ENCODE measurements at places on chromosomes 12 and 14.

DNA sequence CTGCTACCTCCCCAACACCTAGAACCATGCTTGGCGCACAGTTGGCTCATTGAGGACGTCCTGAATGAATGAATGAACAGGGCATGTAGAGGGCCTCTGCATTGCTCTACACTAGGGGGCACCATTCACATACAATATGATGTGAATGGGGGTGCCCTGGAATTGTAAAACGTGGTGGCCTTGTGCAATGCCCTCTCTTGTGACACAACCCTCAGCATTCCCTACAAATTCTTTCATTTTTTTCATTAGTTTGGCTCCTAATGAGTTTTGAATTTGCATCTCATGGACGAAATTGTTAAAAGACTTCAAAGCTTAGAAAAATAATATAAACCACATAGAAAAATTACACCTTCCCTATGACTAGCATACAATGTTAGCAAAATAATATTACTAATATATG is 2.3 kb upstream of the DIO2 start:
- peak; percentile 79 for DNase-seq

DNA sequence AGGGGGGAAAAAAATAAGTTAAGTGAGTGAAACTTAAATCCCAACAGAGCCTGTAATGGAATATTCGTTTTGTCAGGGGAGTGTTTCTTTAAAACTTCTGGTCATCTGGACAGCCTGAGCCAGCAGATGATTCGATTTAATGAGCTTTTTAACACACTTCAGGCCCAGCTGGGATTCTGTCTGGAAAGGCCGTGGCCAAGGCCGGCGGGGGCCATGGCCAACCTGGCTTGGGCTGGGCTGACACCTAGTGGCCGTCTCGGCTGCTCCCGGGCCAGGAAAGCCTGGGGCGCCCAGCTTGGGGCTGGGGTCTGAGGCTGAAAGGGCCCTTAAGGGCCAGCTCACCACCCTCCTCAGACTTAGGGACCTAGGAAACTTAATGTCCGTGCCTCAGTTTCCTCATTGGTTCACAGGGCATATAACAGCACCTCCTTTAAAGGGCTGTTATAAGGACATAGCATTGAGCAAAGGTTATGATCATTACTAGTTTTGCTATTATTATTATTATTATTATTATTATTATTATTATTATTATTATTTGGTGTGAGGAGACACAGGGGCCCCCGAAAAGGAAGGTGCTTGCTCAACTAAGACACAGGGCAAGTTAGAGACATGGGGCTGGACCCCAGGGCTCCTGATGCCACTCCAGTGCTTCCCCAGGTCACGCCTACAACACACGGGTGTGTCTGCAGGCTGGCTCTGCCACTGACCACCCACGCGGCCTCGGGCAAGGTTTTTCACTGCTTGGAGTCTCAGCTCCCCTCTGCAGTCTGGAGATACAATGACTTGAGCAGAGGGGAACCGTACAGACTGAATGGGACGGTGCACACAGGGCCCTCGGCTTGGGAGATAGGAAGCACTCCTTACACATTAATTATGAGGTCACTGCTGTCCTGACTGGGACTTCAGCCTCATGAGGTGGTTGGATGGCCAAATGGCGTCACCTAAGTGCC is 84.0 kb downstream of the SYNE3 start:
- DNase-seq = peak; percentile 69

DNA sequence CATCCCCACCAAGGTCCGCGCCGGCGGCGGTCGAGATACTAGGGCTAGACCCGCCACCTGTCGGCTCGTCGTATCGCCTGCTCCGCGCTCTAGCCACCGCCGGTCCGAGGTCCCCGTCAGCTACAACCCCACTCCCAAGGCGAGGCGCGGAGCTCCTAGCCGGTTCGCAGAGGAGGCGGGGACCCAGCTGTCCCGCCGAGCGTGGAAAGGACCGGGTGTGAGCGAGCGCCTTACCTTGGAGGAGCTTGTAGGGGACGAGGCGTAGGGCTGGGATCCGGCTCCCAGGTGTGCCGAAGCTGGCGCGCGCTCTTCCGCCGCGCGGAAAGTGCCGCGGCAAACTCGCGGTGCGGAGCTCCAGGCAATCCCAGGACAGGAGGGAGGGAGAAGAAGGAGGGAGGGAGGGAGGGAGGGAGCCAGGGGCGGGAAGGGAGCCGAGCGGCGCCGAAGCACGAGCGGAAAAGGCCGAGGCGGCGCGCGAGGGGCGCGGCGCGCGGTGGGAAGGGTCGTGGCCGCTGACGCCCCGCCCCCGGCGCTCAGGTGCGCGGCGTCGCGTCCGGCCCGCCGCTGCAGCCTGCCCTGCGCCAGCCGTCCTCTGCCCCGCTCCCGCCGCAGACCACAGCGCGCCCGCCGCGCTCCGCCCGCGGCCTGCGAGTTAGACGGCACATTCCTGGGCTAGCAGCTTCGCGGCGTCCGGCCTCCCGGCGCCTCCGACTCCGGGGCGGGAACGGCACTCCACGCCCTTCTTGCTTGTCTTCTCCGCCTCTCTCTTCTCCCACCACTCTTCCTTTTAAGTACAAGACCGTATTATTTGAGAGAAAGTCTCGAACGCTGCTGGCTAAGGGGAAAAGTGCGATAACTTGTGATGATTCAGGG is at the start of gene PAWR:
PAWR (minus strand) TSS at position 327 of the 873 bp plus-strand sequence. CDS start 720 bp downstream, outside the sequence.
- peak; percentile 80 for DNase-seq

DNA sequence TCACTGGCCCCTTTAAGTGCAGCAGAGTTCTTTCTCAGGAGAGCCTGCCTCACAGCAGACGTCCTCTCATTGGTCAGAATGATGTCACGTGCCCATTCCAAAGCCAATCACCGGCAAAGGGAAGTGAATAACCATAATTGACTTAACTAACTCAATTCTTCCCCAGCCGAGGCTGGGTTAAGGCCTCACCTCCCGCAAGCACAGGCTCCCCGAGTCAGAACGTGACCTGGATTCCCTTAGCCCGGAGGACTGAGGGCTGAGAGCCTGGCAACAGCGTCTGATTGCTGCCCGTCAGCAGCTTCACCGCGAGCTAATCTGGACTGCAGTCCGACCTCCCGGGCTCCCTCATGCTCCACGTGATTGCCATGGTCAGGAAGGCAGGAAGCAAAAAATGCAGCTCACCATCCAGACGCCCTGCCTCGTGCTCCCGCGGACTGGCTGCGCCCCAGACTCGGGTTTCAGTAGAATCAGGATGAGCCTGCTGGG is 92.1 kb upstream of the FZD10 start:
- no peak for DNase-seq

- DNase-seq = peak; percentile 5
Measured at GRCh38 chr14:101179691-101180211, 276.2 kb upstream of the RTL1 start.

DNA sequence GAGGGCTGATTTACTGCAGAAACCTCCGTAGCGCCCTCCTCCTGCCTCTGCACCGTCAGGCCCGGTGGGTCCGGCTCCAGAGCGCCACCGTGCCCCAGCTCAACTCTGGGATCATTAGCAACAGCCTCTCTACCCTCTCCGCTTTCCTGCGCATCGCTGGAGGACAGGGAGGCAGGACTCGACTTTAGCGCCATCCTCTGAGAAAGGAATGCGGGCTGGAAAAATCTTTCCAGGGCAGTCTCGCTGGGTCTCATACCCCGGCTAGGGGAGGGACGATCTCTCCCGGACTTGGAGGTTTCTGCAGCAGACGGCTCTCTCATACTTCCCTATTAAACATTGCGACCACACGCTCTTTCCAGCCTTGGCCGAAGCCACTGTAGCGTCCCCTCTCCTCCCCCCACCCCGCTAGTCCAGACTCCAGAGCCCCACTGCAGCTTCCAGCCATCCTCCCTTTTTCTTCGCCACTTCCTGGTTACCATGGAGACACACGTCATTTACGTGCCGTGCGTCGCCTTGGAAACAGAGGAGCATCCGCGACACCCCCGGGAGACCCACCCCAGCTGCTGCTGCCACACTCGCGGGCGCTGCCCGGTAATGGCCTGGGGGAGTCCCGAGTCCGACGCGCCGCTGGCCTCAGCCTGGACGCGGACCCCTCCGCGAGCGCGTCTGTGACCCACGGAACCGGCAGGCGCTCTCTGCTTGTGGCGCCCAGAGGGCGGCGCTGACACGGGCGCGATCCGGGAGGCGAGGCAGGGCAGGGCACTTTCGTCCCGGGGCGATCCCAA is at the start of gene CCDC184:
CCDC184 (plus strand) TSS at position 554 of the 785 bp plus-strand sequence. CDS start 479 bp downstream, outside the sequence.
- DNase-seq = peak; percentile 87

DNA sequence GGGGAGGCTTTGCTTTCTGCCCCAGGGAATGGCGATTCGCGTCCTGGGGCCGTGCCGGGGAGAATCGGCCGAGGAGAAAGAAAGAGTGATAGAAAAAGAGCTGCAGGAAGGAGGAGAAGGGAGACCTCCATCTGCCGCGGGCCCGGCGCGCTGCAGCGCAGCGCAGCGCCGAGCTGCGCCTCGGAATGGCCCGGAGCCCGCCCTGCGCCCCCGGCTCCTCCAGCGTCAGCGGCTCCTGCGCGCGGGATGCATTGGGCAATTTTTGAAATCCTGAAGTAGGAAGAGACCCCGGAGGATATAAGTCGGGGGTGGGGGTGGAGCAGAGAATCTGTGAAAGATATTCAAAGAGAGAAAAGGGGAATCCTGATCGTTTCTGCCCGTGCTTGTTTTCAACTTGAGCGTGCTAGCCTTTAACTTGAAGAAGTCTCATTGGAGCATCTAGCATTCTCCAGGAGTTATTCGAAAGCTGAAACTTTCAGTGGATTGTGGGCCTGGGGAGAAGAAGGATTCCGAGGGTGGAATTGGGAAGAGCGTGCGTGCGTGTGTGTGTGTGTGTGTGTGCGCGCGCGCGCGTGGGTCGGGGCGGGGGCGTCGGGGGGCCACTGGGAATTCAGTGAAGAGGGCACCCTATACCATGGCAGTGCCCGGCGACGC is 441 bp downstream of the PDE3A start:
- DNase-seq = peak; percentile 60

GRCh38 chr12:52600475-52600874 is 788 bp downstream of the KRT72 start:
- DNase-seq = no peak

GRCh38 chr14:69088586-69088985 is 64.3 kb downstream of the DCAF5 start:
- DNase-seq = peak; percentile 44

- DNase-seq = no peak
Measured at GRCh38 chr12:111942557-111942956, 70.4 kb downstream of the TMEM116 start.

GRCh38 chr12:21301-22189 is 45.0 kb upstream of the IQSEC3 start:
- DNase-seq = peak; percentile 5

- DNase-seq = no peak
Measured at GRCh38 chr14:33777681-33778080, 173.2 kb downstream of the EGLN3 start.

- no peak for DNase-seq
Measured at GRCh38 chr14:58129208-58129607, 22.8 kb downstream of the ARMH4 start.

DNA sequence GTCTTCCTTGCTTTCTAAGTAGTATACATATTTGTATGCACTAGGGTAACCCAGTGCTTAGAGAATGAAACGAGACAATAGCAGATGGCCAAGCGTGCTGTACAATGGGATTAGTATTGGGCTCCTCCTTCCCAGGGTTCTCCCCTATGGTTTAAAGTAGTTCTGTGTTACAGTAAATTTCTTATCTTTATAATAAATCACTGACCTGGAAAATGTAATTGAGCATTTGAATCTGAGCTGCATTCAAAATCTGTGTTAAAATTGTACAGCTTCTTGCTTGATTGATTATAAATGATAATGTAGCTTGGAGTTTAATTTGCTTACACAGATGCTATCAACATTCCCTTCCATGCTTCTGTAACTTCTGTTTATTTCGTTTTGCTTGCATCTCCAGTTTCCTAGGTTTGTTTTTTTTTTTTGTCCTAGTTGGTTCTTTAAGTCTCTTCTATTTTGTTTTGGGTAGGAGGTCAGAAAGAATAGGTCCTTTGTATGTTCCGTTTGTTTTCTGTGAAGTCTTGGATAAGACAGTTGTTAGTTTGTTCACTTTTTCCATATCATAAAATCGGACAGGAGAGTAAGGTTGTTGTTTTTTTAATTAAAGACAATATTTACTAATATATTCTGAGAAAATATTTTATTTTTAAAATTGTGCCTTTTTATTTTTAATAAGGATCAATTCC is 171.2 kb downstream of the ERC1 start:
- DNase-seq = no peak

GRCh38 chr14:90354551-90355298 is 23.0 kb upstream of the NRDE2 start:
- no peak for DNase-seq

DNA sequence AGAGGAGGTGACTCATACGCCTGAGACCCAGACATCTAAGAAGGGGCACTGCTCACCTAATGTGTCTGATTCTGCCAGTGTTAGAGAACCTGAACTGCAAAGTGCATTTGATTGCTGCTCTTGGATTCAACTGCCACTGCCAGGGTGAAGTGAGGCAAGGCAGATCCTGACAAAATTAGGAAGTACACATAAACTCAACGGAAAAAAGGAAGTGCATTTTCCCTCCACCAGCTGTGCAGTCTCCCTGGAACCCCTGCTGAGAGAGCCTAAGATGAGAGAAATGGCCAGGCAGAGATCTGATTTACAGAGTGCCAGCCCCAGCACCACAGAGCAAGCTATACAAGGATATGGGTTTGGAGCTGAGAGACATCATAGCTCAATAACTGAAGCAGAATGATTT is 215.3 kb downstream of the SEC23A start:
- DNase-seq = no peak

- DNase-seq = no peak
Measured at GRCh38 chr14:80982711-80983110, 27.3 kb downstream of the TSHR start.

DNA sequence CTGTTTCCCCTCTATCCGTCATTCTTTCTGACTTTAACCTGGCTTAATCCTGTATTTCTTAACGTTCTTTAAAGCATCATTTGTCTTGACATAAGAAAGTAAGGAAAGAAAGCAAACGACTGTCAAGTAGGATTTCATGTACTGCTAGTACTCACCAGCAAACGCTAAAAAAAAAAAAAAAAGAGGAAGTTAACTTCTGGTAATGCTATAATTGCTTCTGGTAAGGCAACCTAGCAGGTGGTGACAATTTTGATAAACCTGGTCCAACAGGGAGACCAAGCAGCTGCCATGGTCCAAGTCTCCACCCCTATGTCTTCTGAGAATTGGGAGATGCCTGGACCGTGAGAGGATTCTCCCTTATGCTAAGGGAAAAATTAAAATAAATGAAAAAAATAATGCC is 306.6 kb downstream of the DAD1 start:
- no peak for DNase-seq

GRCh38 chr12:26017484-26018211 is 59.2 kb downstream of the RASSF8 start:
- peak; percentile 37 for DNase-seq

DNA sequence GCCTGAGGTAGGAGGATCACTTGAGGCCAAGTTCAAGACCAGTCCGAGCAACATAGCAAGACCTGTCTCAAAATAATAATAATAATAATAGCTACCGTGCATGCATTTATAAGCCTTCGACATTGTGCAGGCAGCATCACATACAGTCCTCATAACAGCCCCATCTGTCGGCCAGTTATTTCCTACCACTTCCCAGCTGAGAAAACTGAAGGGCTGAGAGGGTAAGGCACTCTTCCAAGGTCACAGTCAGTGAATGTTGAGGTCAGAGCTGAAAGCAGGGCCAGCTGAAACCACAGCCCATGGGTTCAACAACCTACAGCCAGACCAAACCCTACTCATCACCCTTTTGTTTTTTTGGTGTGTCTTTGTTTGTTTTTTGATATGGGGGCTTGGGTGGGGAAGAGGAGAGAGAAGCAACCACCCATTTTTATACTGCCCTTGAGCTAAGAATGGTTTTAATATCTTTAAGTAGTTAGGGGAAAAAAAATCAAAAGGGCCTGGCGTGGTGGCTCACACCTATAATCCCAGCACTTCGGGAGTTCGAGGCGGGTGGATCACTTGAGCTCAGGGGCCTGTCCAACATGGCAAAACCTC is 16.8 kb upstream of the ITPK1 start:
- DNase-seq = peak; percentile 43

GRCh38 chr12:14167005-14167628 is 185.7 kb upstream of the GRIN2B start:
- DNase-seq = peak; percentile 78

Data from AG20443 (cell line).